Cardiac fibroblast (primary cell): ENCODE measurements at places on chromosomes 7 and 10.

GRCh38 chr7:135994466-135995205 lies 17.5 kb upstream of the MTPN start:
- peak; percentile 78 for DNase-seq

GRCh38 chr7:72539702-72540101 lies 127.6 kb upstream of the CALN1 start:
- DNase-seq = no peak

- no peak for DNase-seq
Measured at GRCh38 chr7:89002981-89003956, 207.7 kb upstream of the TEX47 start.

DNA sequence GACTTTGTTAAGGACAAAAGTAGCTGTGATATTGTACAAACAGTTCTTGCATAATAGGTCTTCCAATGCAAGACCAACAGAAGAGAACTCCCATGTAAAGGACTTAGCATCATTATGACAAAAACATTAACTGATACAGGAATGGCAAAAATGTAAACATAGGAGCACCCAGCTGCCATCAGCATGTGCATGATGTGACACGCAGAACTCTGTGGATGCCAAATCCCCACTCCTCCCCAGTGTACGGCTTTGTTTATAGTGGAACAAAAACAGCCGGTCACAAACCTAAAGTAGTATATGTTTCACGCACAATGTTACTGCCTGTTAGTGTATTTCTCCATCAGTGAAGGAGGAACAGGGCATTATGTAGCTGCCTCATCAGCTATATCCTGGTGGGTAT lies 316.0 kb upstream of the AOAH start:
- no peak for DNase-seq

DNA sequence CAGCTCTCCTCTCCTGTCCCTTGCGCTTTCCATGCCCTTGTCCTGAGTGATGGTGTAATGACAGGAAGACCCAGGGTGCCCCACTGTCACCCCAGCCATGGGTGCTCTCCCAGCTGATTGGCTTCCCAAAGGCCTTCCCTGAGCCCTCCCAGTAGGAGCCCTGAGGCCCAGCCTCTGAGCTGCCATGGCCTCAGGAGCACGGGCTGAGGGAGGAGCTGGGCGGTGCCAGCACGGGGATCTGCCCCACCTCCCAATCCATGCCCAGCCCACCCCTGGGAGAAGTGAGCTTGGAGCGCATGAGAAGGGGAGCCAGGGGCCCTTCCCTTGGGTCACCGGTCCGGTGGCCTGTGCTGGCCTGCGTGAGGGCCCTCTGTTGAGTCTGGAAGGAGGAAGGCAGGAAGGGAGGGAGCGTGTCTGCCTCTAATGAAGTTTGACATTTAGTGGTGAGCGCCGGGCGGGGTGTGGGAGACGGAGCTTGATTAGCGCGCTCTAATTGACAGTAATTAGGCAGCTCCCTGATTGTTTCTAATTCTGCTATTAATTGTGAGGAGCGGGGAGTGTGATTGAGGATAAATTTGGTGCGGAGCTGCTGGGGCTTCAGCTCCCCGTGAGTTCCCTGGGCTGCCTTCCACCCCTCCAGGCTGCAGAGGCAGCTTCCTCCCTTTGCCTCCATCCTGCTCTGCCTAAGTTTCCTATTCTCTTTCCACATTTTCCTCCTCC lies 28.3 kb downstream of the GBX1 start:
- DNase-seq = no peak

GRCh38 chr10:131187274-131187673 lies 124.2 kb downstream of the TCERG1L start:
- no peak for DNase-seq

DNA sequence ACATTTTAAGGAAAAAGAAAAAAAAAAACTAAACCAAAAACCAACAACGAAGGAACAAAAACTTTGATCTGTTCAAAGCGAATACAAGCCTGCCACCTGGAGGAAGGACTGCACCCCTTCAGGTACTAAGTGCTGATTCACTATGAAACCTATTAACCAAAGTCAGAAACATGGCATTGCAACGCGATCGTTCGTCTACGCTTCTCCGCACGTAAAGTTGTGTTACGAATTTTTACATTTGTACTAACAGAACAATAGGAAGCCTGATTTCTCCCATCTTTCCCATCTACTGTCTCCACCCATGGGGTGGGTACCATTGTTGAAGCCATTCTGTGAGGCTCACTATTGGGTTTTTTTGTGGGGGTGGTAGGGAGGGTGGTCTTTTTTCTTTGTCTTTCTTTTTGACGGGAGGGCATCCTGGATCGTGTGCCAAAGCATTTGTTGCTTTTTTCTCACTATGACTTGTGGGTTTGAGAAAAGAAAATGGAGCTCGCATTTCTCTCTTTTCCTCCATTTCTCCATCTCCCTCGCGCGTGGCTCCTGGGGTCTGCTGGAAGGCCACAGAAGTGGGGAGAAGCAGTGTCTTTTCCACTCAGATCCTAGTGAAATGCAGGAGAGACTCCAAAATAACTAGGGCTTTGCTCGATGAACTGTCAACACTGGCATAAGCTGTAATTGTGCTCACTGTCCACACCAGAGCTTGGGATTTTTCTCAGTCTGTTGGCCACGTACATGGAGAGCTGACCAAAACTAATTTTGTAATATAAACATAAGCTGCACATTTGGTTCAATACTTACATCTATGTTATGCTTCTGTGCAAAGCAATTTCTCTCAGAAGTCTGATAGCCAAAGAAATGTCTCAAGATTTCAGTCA lies 100.9 kb upstream of the YAE1 start:
- peak; percentile 78 for DNase-seq

- no peak for DNase-seq
Measured at GRCh38 chr7:143360788-143361551, 1.5 kb downstream of the FAM131B start.

- DNase-seq = peak; percentile 18
Measured at GRCh38 chr7:70489813-70490212, 642.1 kb upstream of the GALNT17 start.

GRCh38 chr10:35050568-35050967 lies 39.6 kb downstream of the CUL2 start:
- DNase-seq = no peak

GRCh38 chr7:18276380-18276779 lies 219.2 kb upstream of the HDAC9 start:
- no peak for DNase-seq

DNA sequence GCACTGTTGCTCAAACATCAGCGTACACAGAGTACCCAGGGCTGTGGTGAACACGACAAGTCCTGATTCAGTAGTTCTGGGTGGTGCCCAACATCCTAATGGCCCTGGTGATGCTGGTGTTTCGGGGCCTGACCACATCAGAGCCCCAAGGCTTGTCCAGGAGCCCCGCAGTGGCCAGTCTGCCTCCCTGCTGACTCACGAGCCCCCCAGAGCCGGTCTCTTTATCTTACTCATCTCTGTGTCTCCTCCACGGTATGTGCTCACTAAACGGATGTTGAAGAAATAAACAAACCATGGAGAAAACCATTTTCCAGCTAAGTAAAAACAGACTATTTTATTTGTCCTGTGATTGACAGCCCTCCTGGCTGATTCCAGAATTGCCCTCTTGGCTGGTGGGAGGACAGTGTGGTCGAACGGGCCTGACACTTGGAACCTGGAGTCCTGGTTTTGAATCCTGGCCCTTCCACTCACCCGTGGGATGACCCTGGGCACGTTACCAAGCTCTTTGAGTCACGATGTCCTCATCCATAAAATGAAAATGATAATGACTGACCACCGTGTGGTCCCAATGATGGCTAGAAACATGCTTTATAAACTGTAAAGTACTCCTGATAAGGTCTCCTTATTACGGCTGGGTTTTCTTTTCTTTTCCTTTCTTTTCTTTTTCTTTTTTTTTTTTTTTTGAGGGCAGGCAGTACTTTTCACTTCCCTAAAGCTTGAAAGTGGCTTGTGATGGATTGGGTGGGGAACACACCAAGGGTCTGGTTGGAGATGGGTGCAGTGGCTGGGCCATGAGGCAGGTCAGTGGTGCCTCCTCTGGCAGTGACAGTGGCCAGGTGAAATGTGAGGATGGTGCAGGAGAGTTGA lies 5.7 kb downstream of the HIP1 start:
- DNase-seq = peak; percentile 84

- peak; percentile 84 for DNase-seq
Measured at GRCh38 chr7:832167-832967, at the start of gene SUN1. Gene SUN1, plus strand, starts transcription at chr7:832476. Its CDS starts 49 bp downstream, at chr7:832525.

DNA sequence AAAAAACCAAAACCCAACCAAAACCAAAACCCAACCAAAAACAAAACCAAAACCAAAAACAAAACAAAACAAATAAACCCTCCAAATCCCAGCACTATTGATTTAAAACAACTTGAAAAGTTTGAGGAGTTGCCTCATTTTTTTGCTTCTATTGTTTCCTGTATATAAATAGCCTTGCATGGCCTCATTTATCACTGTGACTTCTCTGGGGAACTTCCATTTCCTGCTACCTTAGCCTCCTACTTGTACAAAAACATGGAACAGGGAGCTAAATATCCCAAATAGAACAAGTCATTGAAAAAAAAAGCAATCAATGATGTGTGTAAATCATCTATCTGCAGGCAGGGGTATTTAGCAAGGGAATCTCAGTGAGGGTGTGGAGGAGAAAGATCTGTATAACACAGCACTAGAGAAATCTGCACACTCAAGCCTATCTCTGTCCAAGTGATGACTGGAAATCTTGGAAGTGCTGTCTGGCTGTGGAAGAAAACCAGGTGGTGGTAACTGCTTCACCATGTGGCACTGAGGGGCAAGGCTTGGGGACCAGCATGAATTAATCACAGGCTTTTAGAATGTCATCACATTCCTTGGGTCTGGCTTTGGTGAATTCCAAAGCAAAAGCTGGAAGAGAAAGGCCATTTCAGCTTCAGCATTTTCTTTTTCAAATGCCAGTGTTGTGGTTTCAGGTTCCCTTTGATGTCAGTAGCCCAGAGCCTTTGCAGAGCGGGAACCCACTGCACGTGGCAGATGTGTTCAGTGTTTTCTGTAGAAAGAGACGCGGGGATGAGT lies 349.5 kb upstream of the ZNF32 start:
- DNase-seq = peak; percentile 51

DNA sequence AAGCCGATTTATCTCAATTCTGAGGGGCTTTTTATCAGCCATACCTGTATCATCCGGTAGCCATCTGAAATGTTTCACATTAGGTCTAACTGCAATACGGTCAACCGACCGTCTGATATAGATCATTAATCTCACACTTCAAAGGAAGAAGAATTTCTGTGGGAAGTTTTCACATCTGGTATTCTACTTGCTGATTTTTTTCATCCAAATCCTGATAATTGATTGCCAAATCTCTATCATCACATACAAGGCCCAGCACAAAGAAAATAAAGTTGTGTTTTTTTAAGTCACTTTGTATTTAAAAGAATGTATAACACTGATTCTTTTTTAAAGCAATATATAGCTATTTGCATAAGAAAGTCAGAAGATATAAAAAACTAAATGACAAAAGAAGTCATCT lies 132.3 kb downstream of the DKK1 start:
- no peak for DNase-seq

DNA sequence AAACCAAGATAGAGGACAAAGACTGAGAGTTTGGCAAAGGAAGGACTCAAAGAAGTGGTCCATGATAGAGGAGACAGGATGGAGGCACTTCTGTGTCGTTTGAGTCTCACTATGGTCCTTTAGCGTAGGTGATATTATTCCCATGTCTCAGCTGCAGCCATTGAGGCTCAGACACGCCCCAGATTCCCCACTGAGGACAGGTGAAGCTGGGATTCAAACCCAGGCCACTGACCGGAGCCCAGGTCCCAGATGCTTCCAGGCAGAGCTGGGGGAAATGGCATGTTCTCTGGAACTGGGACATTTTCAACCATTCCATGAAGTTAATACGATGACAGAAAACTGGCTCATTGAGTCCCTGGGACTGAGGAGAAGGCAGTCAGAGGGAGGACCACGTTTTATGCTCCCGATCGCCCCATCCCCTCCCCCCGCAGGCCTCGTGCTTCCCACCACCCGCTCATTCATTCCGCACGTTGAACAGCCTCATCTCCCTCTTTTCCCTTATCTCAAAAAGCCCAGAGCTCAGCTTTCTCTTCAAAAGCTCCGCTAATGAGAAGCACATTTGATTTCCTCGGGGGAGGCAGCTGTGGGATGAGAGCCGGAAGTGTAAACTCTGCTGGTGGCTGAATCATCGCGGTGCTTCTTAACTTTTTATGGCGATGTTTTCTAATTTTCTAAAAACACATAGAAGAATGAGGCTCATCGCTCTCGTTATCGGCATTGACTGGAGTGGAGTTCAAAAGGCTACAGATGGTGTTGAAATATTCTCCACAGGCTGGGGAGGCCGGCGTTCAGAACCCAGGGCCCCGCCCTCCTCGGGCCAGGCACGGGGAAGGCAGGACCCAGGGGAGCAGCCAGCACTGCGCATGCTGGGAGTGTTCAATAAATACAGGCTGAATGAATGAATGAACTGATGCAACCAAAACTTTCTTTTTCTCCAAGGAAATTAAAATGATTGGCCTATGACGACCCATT lies 64.0 kb downstream of the OAT start:
- peak; percentile 82 for DNase-seq

GRCh38 chr10:5538446-5538845 lies 13.7 kb downstream of the CALML3 start:
- DNase-seq = peak; percentile 50

DNA sequence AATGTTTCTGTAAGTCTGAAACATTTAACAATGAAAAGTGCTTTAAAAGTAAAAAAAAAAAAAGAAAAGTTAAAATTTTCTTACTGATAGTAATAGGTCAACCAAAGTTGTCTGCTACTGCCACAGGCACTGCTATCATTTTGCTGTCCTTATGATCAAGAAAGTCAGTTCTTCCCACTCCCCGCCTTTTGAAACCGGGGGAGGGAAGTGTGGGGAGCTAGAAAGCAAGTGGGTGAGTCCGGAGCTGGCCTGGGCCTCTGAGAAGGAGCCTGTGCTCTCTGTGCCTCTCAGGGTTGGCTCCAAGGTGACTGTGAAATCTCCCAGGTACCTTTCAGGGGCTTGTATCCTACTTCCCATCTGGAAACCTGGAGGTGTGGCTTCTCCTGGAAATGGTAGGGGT lies 7.3 kb downstream of the C7orf57 start:
- DNase-seq = no peak

DNA sequence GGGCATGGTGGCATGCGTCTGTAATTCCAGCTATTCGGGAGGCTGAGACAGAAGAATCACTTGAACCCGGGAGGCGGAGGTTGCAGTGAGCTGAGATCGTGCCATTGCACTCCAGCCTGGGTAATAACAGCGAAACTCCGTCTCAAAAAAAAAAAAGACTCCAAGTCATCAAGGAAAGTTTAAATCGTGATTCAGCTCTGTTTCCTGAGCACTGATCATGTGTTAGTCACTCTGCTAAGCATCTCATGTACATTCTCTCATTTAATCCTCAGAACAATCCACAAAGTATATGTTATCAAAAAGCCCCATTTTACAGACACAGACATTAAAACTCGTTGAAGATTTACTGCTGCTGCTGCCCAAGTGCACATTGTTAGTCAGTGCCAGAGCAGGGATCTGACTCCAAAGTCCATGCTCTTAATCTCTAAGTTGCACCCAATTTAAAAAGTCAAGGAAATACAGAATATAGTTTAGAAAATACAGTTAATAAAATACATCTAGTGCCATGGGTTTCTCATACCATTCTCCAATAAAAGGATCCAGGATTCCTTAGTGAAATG lies 6.2 kb downstream of the PIK3AP1 start:
- no peak for DNase-seq

- DNase-seq = peak; percentile 75
Measured at GRCh38 chr10:25177754-25178135, 2.9 kb downstream of the GPR158 start.
